IMR-90 (cell line): ENCODE measurements at places on chromosomes 7 and 10. TPM values are rescaled to one million over a fixed set of nuclear protein-coding genes. Genes with fewer than 3 reads are reported as not detected.

Gene CREB5
- total RNA-seq = 7.3 and 11.1 TPM in 2 replicates

Gene ZNF25
- total RNA-seq = 9.5 and 12.2 TPM in 2 replicates

Gene GSTO2
- 1.9 and 2.3 TPM in 2 replicates for total RNA-seq

Gene STRIP2
- total RNA-seq = 2.2 and 3.0 TPM in 2 replicates

Gene CHAT
- not detected in 2 replicates for total RNA-seq

Gene ZNF804B
- not detected in 2 replicates for total RNA-seq

Gene TMEM139
- not detected in 2 replicates for total RNA-seq

Gene CUZD1
- 0.36 and 0.56 TPM in 2 replicates for total RNA-seq

Gene KCND2
- total RNA-seq = under 0.01 TPM in 2 replicates

Gene GNGT1
- total RNA-seq = not detected in 2 replicates

Gene VWDE
- 0.18 and 0.28 TPM in 2 replicates for total RNA-seq

Gene GDF2
- total RNA-seq = under 0.01 TPM in 1 of 2 replicates, not detected in the other

Gene C10orf67
- total RNA-seq = 0.18 and 0.28 TPM in 2 replicates

Gene SPDYE1
- total RNA-seq = not detected in 2 replicates

Gene TAF5
- total RNA-seq = 3.6 and 5.0 TPM in 2 replicates

Gene TMEM196
- total RNA-seq = not detected in 2 replicates

Gene CACNB2
- total RNA-seq = 0.28 and 0.36 TPM in 2 replicates

Gene HOXA7
- total RNA-seq = under 0.01 and 0.18 TPM in 2 replicates

Gene LIPN
- total RNA-seq = not detected in 2 replicates

Gene NCF1
- not detected in 2 replicates for total RNA-seq

Gene PTPRZ1
- not detected in 2 replicates for total RNA-seq

Gene SRRM3
- total RNA-seq = 0.18 and 0.28 TPM in 2 replicates

Gene CPA5
- under 0.01 TPM in 1 of 2 replicates, not detected in the other for total RNA-seq

Gene CYP26C1
- under 0.01 TPM in 1 of 2 replicates, not detected in the other for total RNA-seq

Gene ITGA8
- under 0.01 TPM in 2 replicates for total RNA-seq
